ENCODE measurements at places on chromosomes 3 and 15. TPM values are rescaled to one million over a fixed set of nuclear protein-coding genes. Genes with fewer than 3 reads are reported as not detected.

GRCh38 chr15:38254051-38254883 is 1.6 kb downstream of the SPRED1 start:
- DNase-seq, result peak; percentile 35

The ZMYND10 gene
- total RNA-seq, result 1.2 TPM

DNA sequence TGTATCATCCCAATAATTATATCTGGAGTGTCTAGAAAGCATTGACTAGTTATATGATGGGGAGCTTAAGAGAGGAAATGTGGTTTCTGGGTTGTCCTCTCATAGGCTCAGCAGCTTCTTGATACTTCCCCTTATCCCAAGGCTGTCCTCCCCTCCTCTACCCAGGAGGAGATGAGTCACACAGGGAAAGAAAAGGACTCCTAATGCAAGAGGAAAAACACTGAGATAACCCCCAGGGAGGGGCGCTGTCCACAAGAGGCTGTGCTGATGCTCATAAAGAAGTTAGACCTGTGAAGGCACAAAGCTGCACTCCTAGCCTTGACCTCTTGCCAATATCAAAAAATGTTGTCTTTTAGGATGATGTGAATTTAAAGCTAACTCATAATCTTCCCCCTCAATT is 28.8 kb upstream of the GYG1 start:
- no peak for DNase-seq

GRCh38 chr3:104519068-104519467 is 847.6 kb upstream of the ALCAM start:
- no peak for DNase-seq

The RPP25 gene
- total RNA-seq, result 5.2 TPM

The C3orf49 gene
- not detected for total RNA-seq

The ECE2 gene
- not detected for total RNA-seq

GRCh38 chr15:64643685-64644084 is 131.7 kb downstream of the RBPMS2 start:
- no peak for DNase-seq

- no peak for DNase-seq
Measured at GRCh38 chr3:166445865-166446264, 608.6 kb upstream of the BCHE start.

The MST1R gene
- total RNA-seq, result 1.7 TPM

GRCh38 chr3:142837526-142837925 is 51.4 kb downstream of the PCOLCE2 start:
- no peak for DNase-seq

The BFSP2 gene
- not detected for total RNA-seq

DNA sequence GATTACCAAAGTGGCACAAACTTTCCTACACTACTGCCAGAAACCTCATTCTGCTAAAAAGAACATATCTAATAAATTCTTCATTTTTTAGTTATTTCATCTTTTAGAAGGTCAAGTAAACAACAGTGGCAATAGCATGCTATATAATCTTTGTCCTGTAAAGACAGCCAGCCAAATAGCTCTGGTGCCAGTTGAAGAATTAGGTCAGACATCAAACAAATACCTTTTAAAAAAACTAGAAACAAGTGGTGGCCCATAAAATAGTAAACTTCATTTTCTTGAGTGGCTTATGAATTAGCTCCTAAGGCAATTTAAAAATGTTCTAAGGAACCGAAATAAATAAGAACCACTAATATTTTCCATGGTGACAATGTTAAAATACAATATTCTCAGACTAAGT is 19.5 kb downstream of the CCDC14 start:
- DNase-seq, result no peak

The CLEC3B gene
- total RNA-seq, result 89.4 TPM

The ERICH6 gene
- 0.21 TPM for total RNA-seq

DNA sequence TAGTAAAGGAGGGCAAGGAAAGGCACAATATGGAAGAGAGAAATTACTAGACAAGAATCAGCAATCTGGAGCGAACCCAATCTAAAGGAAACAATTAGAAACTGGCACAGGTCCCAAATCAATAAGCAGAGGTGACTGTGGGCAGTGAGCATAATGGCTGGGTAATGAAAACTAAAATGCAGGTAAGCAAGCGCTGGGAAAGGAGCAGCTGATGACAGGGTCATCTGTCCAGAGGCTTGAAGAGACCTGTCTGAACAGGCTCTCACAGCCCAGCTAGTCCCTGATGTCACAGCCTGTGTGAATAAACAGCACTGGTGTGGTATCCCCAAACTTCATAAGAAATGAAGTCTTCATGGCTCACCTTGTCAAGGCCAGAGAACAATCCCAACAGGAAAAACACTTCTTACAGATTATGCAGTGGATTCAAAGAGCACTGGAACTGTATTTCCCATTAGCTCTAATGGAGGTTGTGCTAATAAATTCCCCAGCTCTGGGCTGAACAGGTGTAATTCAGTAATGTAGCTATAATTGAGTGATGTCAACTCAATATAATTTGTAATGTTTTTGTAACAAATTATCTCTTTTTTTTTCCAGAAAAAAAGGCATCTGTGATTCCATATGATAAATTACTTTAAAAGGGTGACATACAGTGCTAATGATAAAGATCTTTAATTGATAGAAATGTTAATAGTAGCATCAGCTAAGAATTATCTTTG is 197.3 kb downstream of the FHIT start:
- no peak for DNase-seq

The POTEB gene
- total RNA-seq, result not detected

The GTPBP8 gene
- total RNA-seq, result 25.3 TPM

- no peak for DNase-seq
Measured at GRCh38 chr3:40187945-40188344, 121.6 kb upstream of the EIF1B start.

DNA sequence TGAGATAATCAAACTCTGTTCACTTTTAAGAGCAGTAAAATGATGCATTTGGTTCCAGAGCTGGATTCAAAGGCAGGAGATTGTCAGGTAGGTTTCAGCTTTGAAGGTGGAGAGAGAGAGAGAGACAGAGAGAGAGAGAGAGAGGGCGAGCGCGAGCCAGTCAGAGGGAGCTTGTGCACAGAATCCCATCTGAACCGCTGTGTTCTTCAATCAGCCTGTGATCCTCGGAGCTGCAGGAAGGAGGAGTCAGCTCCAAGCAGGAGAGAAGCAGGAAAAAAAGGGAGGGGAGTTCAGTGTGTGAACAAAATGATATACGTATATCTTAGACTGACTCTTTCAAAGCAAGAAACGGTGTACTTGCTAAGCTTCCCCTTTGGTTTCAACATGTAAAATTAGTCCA is at the start of gene GPR149:
Gene GPR149, minus strand, starts transcription at position 177 of the 400 bp plus-strand sequence. CDS start 575 bp downstream, outside the sequence.
- no peak for DNase-seq

The ADIPOQ gene
- total RNA-seq, result 1.4 TPM

The WDR93 gene
- not detected for total RNA-seq

- DNase-seq, result no peak
Measured at GRCh38 chr3:33149342-33149741, 35.5 kb downstream of the CRTAP start.

- DNase-seq, result no peak
Measured at GRCh38 chr3:136120373-136121348, 75.5 kb downstream of the MSL2 start.

The TMCO5A gene
- not detected for total RNA-seq

The RHCG gene
- 0.16 TPM for total RNA-seq

The ATP13A4 gene
- 7.7 TPM for total RNA-seq

- no peak for DNase-seq
Measured at GRCh38 chr3:184642631-184643285, 69.1 kb downstream of the MAGEF1 start.

- no peak for DNase-seq
Measured at GRCh38 chr3:149596134-149596770, 61.6 kb downstream of the WWTR1 start.

DNA sequence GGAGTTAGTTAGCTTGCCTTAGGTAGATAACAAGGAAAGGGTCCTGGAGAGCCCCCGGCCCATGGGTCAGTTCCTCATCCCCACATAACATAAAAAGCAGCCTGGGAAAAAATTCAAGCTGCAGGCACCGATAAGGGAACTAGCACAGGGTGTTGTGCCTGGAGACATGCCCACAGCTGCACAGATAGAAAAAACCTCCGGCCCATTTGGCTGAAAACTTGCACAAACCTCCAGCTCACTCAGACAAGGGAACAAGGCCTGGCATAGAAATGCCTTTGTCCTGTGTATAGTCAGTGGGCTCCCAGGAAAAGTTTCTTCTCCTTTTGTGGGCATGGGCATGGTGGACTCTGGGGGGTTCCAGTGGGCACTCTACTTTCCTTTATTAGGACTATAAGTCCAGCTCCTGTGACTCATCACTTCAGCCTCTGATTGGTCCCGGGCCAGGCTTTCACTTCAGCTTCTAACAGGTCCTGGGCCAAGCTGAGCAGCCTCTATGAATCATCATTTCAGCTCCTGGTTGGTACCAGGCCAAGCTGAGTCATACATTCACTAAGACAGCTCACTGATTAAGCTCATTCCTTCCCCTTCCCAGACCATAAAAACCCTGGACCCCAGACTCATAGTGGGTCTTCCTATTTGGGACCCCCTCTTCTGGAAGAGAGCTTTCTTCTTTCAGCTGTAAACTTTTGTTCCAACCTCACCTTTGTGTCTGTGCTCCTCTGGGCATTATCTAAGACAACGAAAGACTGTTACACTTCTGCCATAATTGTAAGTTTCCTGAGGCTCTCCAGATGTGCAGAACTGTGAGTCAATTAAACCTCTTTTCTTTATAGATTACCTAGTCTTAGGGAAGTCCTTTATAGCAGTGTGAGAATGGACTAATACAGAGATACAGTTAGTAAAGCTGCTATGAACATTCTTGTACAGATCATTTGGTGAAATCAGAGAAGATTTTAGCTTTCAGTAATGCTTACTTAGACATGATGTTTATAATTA is 348.0 kb upstream of the DPPA4 start:
- DNase-seq, result no peak

- DNase-seq, result no peak
Measured at GRCh38 chr15:69789648-69790393, 307.9 kb downstream of the TLE3 start.

GRCh38 chr3:41031401-41031800 is 167.9 kb upstream of the CTNNB1 start:
- no peak for DNase-seq

The ACTC1 gene
- total RNA-seq, result 187 TPM

DNA sequence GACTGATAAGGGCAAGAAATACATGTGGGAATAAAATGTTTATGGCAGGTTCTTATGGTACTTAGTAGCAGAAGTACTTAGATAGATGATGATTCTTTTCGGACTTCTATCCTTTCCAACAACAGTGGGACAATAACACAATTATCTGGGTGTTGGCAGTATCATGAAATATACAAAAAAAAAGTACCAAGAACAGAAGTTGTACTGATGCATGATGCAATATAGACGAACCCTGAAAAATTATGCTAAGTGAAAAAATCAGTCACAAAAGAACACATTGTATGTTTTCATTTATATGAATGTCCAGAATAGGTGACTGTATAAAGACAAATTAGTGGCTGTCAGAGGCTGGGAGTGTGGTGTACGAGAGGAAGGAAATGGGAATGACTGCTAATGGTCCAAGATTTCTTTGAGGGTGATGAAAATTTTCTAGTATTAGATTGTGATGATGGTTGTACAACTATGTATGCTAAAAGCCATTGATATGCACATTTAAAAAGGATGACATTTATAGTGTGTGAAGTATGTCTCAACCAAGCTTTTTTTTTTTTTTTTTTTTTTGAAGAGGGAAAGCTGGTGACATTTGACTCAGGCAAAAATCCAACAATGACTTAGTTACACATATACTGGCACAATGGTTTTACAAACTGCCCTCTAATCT is 20.0 kb downstream of the PDE12 start:
- DNase-seq, result no peak

The GOLGA6A gene
- total RNA-seq, result not detected

The OIP5 gene
- 6.1 TPM for total RNA-seq

GRCh38 chr3:67521053-67521646 is 133.3 kb downstream of the SUCLG2 start:
- DNase-seq, result no peak

The P3H2 gene
- total RNA-seq, result 12.7 TPM

DNA sequence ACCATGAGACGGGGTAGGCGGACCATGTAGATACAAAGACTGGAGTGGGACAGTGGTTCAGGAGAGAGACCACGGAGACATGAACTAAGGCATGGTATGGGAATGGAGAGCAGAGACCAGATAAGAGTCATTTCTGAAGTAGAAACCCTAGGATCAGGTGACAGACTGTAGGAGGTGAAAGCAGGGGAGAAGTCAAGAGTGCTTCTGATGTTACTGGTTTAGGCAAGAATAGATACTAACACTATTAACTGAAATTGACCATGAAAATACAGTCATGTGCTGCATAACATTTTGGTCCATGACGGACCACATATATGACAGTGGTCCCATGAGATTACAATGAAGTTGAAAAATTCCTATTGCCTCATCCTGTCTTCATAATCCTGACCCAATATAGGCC is 41.7 kb downstream of the RASGRP1 start:
- DNase-seq, result no peak

- DNase-seq, result no peak
Measured at GRCh38 chr3:113193288-113193687, 18.1 kb upstream of the BOC start.

DNA sequence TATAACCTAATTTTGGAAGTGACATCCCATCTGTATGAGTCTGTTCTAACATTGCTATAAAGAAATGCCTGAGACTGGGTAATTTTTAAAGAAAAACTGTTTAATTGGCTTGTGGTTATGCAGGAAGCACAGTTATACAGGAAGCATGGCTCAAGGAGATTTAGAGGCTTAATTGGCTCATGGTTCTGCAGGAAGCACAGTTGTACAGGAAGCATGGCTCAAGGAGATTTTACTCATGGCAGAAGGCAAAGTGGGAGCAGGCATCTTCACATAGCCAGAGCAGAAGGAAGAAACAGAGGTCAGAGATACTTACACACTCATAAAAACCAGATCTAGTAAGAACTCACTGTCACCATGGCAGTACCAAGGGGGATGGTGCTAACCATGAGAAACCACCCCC is 193.1 kb upstream of the ADAMTS9 start:
- no peak for DNase-seq

The HTR3E gene
- total RNA-seq, result not detected

DNA sequence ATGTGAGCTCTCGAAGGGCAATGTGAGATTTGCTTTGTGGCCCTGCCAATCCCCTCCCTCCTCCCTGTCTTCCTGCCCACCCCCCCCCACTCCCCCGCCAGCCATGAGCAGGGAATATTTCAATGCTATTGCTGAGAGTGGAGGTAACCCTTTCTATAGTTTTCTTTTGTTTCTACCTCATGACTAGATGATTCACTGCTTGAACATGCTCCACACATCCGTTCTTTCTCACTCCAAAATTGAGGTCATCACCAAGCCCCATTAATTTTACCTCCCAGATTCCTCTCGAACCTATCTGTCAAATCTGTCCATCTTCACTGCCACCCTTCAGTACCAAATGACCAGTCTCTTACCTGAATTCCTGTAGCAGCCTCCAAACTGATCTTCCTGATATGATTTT is 12.2 kb downstream of the ZNF774 start:
- no peak for DNase-seq

Measured in urinary bladder (tissue), 4 donors.